ENCODE measurements at places on chromosomes 7 and 10.
A peak's percentile ranks its signal among the peaks of the same experiment; 100 is the strongest.

GRCh38 chr7:95398155-95398940, 2.2 kb upstream of the PON3 start:
- DNase-seq, result no peak

GRCh38 chr7:154177584-154177983, 125.4 kb downstream of the DPP6 start:
- no peak for DNase-seq

DNA sequence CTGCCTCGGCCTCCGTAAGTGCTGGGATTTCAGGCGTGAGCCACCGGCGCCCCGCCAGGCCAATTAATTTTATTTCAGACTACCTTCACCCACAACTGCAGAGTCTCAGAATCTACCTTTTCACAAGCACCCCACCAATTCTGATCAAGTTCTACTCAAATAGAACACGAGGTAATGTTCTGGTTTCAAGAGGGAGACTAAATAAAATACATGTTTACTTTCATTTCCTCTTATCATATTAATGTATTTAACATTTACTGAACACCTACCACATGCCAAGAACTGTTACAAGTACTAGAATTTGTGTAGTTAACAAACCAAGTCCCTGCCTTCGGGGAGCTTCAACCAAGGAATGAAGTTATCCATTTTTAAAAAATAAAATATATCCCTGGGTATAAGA, 25.5 kb upstream of the RGS10 start:
- DNase-seq, result no peak

DNA sequence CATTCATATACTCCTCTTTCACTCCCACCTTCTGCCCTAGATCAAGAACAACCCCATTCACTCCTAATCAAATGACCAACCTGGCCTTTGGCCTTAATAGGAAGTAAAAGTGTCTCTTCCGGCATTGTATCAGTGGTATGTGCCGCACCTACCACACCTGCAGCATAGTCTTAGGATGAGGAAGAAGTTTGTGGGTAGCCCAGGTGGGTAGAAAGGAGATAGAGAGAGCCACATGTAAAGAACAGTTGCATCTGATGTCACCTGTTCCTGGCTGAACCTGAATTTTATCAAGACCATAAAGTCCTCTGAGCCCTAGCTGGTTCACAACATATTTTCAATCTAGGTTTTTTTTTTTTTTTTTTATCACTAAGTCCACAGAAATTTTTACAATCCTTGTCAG, 55.5 kb upstream of the PTPN12 start:
- no peak for DNase-seq

- DNase-seq, result no peak
These were observed 117.1 kb downstream of the AOAH start for GRCh38 chr7:36606976-36607720.

DNA sequence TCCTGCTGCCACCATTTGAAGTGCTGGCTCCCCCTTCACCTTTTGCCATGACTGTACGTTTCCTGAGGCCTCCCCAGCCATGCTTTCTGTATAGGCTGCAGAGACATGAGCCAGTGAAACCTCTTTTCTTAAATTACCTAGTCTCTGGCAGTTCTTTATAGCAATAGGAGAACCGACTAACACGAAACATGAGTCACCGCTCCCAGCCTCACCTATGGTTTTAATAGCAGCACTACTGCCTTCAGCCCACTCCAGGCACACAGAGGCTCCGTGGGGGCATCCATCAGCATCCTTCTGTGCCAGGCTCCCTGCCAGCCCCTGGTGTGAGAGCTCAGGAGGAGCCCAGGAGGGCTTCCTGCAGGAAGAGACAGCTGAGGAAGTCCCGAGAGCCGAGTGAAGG, 5.5 kb upstream of the ZNF316 start:
- no peak for DNase-seq

DNA sequence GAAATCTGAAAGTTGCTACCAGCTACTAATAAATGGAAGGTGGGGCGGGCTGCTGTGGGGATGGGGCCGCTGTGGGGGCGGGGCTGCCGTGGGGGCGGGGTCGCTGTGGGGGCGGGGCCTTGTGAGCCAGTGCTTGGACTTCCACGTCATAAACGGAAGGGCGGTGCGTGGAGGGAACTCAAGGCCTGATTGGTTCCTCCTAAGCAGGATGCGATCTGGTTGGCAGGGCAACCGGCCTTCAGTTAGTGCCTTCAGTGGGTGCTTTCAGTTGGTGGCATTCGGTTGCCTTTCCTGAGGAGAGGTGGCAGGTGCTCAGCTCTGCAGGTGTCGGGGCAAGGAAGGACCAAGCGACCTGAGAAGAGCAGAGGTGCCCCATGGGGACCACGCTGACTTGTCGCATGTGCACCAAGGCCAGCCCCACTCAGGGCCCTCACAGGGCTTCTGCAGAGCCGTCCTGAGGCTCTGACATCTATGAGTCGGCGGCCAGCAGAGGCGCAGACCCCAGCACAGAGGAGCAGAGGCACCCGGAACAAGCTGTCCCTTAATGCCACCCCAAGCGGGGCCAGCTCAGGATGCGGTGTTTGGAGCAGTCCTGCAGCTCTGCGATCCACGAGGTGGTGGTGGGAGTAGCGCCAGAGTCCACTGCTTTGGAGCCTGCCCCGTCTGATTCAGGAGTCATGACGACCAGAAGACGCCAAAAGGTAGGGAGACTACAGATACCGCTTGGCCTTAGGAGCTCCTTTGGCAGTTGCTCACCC, 54.4 kb upstream of the PDSS1 start:
- DNase-seq, result no peak

- no peak for DNase-seq
These were observed 150.2 kb downstream of the GRK5 start for GRCh38 chr10:119357412-119358151.

DNA sequence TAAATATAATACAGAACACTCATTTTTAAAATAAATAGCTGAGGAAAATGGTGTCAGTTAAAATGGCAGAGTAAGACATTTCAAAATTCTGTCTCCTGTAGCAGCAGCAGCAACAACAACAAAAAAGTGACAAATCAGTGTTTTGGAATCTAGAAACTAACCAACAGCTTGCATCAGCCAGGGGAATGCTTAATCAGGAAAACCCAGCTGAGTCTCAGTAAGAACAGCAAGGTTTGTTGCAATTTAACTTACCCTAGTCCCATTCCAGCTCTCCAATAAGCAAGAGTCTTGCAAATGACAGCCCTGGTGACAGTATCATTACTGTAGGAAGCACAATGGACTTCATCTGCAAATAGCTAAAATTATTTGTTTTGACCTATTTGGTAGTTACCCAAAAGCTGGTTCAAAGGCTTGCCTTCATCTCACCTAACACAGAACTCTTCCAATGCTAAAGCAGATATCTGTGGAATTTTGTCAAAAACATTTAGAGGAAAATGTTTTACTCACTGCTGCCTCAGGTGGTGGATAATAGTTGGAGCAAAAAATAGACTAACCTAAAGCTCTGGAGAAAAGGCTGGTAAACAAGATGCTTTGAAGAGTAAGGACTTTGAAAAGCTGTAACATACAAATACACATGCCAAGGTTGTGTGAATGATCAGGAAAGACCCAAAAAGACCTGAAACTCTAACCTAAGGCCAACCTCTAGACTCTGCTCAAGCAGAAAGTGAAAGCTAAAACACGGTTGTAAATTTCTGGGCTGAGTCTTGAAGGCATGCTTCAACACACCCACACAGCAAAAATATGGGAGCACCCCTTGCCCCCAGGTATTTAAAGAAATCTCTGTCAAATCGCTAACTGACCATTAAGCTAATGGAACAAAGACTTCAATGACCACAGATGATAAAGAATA, 9.9 kb upstream of the ARHGAP22 start:
- DNase-seq, result peak; percentile 68

GRCh38 chr7:27700501-27700900, 37.8 kb upstream of the HIBADH start:
- no peak for DNase-seq

DNA sequence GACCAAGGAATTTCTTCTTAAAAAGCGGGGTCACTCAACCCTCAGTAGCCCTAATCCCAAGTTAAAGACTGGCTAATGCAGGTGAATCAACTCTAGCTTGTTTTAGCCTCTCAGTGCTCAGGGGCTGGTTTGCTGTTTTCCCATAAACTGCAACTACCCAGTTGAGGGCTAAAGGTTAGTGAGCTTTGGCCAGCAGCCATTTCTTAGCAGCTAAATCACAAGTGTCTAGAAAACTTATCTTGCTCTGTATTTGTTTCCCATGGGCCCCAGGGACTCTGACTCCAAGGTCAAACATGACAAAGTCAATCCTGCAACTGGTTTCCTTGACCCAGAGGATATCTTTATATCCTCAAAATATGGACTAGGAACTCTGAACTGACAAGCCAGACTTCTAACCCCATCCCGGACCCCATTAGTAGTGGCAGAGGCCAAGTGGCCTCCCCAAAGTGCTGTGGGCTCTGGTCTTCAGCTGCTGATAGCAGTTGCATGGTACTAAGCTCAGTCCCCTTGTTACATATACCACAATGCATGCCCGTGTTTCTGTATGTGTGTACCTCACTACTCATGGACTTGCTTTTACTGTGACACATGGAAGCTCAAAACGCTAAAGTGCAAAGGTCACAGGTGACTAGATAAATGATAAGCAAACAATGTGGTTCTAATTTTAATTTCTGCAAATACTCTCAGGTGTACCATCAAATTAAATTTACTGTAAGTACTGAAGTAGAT, 793.0 kb upstream of the IGFBP3 start:
- DNase-seq, result no peak

DNA sequence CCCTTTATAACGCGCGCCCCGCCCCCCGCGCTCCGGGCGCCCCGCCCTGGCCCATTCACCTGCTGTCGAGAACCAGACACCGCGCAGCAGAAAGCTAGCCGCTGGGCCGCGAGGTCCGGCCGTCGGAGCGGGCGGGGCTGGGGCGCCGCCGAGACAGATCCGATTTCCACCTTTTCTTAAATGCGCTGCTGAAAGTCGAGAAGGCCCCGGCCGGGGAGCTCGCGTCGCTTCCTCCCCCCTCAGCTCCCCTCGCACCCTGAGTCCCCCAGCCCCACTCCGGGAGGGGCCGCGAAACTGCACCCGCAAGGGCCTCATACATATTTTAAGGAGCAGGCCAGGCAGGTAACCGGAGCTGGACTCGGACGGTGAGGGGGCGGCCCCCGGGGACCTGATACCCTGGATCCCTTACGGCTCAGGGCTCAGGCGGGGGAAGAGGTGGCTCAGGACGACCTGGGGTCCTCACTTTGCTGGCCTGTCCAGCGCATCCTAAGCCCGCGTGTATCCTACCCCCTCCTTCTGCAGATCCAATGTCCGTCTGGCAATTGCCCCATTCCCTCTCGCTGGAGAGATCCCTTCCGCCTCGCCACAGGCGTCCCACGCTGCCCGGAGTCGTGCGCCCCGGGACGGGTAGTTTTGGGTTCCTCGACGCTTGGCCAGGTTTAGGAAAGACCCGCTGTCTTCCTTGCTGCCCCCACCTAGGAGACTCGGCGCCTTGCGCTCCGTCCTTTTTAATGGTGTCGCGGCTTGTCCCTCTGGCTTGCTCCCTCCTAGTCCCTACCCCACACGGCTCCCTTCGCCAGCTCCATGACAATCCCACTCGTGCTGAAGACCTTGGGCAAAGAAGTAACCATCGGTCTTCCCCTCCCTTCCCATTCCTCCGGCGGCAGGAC, 170.6 kb downstream of the UBE2H start:
- DNase-seq, result no peak

- DNase-seq, result no peak
These were observed 36.7 kb upstream of the ABLIM1 start for GRCh38 chr10:114694752-114695151.

GRCh38 chr10:86655596-86655995, 1.2 kb downstream of the OPN4 start:
- DNase-seq, result no peak

DNA sequence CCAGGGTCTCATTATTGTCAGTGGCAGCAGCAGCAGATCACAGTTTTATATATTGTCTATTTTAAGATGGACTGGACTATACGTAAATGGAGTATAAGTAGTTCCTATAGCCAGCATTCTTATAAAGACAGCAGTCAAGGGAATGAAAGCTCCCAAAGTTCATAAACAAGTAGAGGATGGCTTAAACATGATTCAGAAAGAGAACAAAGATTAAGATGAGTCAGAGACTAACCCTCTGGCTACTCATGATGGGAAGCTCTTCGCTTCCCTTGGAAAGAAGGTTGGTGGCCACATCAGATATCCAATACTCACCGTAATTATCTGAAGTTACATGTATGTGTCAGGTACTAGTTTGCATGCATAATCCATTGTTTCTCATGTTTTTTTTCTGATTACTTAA, 277.0 kb downstream of the INHBA start:
- DNase-seq, result peak; percentile 78

DNA sequence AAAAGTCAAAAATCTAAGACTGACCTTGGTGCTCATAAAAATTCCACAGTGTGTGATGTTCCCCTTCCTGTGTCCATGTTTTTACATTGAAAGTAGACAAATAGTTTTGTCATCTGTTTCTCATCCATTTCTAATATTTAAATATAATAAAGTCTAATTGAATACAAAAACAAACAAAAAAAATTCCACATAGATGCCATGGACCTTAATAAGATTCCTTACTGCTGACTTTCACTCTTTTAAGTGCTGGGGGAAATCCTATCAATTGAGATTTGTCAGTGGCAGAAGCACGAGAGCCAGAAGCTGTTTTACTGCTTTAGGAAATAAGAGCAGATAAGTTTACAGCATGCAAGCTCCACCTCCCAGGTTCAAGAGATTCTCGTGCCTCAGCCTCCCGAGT, 310.0 kb downstream of the ABCA13 start:
- no peak for DNase-seq

- DNase-seq, result no peak
These were observed 22.0 kb upstream of the MYL10 start for GRCh38 chr7:101651112-101651511.

DNA sequence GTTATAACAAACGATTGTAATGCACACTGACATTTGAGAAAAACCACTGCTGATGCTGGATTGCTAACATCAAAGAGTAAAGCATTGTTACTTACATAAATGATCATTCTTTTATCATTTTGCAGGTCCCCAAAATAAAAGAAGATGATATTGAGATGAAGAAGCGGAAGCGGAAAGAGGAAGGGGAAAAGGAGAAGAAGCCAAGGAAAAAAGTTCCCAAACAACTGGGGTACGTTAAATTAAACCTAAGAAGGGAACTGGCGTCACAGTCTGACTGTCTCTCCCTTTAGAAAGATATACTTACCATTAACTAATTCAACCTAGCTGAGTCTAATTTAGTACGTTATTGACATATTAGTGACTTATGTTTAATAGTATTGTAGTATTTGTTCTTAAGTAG, 28.1 kb downstream of the UBN2 start:
- no peak for DNase-seq

GRCh38 chr7:130622866-130623265, 45.7 kb downstream of the COPG2 start:
- DNase-seq, result no peak

DNA sequence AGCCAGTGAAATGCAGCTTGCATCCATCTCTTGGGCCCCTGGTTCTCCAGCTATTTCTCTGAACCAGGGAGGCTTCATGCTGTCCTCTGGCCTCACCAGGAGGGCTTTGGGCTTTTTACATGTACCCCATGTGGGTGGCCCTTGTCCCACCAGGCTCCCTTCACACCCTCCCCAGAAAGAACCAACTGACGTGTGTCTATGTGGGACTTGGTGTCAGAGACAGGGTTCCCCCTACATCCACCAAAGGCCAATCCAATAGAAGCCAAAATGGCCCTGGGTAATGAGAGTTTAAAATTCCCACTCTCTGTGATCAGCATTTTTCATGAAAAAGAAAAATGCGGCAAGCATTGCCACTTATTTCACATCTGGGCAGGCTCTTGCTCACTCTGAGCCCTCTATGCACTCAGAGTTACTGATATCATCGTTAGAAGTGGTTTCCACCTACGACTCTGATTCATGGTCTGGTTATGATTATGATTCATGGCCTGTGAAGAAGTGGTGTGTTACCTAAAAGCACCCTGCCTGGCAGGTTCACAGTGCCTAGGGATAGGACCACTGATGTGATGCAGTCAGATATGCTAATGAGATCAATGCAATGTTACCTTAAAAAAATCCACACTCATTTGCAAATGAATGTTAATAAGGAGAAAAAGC, 133.5 kb downstream of the BUB3 start:
- peak; percentile 16 for DNase-seq
